Sigmoid colon (tissue), 7 donors: ENCODE measurements at places on chromosomes 5 and 9. TPM values are rescaled to one million over a fixed set of nuclear protein-coding genes. Genes with fewer than 3 reads are reported as not detected.

TEX53 gene
- total RNA-seq = not detected

CTNND2 gene
- 0.66 TPM for total RNA-seq

DNA sequence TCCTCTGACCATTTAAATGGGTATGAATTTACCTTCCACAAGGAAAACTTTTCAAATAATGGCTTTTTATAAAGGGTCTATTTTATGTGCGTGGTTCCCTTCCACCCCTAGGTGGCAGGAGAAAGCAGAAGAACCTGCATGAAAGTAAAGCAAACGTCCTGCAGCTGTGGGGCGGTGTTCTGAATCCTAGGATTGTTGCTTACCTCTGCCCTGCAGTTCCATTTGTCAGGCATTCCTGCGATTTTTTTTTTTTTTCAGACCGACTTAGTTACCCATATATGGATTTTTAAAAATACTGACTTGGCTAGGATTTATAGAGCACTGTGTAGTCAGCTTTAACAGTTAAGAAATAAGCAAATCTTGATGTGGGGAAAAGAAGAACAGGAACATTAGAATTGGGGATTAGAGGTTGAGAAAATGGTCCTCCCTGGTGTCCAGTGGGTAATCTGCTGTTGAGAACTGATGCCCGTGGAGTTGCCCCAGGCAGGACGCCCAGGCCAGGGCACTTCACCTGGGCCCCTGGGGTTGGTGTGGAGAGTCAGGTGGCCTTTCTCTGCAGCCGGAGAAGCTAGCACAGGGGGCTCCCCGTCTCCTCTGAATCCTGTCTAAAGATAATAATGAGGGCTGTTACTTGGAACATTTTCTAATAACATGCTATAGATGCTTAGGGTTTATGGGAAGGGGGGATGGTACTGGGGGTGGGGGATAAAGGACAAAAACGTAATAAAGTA, 30.4 kb upstream of the LTC4S start:
- DNase-seq = peak; percentile 82

- DNase-seq = no peak
Measured at GRCh38 chr5:90161414-90161813, 248.1 kb downstream of the CETN3 start.

DENND1A gene
- total RNA-seq = 15.7 TPM

DNA sequence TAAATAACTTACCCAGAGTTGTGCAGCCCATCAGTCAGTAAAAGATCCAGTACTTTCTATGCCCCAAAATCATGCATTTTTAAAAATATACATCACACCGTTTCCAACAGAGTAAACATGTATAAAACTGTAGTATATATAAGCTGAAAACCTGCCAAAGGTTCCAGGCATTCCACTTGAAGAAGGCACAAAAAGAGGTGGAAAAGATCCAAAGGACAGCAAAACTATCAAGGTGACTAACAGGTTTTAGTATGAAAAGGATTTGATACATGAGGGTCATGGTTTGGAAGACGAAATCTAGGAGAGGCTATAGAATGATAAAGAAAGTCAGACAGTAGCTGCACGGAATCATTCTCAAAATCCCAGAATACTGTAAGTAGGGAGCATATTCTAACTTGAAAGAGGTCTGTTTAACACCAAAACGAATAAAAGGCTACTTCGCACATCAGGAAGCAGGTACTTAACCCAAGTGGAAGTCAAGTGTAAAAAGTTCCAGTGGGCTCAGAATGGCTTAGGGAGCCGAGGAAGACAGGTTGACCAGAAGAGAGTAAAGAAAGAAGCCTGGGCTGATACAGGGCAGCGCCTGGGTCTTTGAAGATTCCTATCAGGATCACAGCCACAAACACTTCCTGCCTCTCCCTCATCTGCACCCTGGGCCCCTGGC, 207.2 kb downstream of the ADAMTS12 start:
- no peak for DNase-seq

GRCh38 chr5:180313677-180314505, 22.0 kb upstream of the MAPK9 start:
- DNase-seq = no peak

GRCh38 chr5:113043491-113043931, 66.9 kb downstream of the DCP2 start:
- DNase-seq = no peak
